ENCODE measurements at places on chromosomes 2 and 18. TPM values are rescaled to one million over a fixed set of nuclear protein-coding genes. Genes with fewer than 3 reads are reported as not detected.

GRCh38 chr2:47118581-47118980 is 36.5 kb downstream of the STPG4 start:
- DNase-seq, result no peak

DNA sequence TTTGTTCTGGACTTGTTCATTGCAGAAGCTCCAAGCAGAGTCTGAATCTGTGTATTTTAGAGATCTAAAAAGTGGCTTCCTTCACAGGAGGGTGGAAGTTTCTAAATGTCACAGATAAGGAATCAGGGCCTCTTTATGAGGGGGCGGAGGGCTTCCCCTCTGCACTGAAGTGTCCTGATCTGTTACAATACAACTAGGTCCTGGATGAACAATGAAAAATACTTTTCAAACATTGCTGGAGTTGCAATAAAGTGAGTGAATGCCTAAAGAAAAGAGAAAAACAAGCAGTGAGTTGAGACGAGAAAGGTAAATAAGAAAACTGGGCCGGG is 179.3 kb upstream of the HDAC4 start:
- no peak for DNase-seq

DNA sequence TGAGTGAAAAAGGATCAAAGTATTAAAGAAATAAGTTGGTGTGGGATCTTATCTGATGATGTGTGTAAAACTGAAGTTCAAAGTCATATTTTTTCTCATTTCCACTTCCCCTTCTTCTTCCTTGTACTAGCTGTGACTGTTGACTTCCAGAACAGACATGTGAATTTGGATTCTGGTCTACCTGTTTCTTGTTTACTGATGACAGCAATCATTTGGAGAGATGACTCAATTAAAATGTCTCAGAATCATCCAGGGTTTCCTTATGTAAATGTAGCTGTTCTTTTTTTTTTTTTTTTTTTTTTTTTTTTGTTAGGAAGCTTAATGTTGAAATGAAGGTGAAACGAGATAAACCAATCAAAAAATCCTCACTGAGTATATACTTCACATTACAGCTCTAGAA is 819.9 kb upstream of the PIK3C3 start:
- DNase-seq, result no peak

The PLCL1 gene
- total RNA-seq, result 0.08 TPM

Data from kidney epithelial cell (primary cell).